CD4-positive, alpha-beta T cell treated with Interleukin-1 beta for 1 hour (primary cell): ENCODE measurements at places on chromosomes 5 and 9.

GRCh38 chr5:35482167-35482755 is 135.4 kb upstream of the SPEF2 start:
- DNase-seq, result no peak

- DNase-seq, result peak; percentile 63
These were observed 32.6 kb upstream of the EGFL7 start for GRCh38 chr9:136629879-136630661.

GRCh38 chr5:66164044-66164790 is 20.1 kb downstream of the SREK1 start:
- no peak for DNase-seq

DNA sequence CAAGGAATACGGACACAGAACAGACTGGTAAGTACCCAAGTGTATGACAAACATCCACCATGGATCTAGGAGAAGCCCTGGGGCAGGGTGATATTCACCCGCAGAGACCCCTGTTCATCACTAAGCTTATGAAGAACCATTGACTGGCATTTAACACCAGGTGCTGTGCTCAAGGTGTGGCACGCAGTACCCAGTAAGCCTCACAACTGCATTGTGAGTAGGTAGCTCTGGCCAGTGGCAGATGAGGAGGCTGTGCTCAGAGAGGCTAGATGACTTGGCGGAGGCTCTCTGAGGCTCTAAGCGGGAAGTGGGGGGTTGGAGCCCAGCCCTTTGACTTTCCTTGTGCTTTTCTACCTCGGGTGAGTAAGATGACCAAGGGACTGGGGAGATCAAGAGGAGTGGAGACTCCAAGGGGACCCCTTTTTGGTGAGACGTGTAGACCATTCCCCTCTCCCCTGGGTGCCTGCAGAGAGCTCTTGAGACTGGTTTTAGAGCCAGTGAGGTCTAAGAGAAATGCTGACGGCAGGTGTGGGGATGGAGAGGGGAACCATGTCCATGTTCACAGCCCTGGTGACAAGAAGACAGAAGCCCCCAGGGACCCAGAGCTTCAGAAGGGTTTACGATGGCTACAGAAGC is 70.8 kb downstream of the IL6ST start:
- no peak for DNase-seq

DNA sequence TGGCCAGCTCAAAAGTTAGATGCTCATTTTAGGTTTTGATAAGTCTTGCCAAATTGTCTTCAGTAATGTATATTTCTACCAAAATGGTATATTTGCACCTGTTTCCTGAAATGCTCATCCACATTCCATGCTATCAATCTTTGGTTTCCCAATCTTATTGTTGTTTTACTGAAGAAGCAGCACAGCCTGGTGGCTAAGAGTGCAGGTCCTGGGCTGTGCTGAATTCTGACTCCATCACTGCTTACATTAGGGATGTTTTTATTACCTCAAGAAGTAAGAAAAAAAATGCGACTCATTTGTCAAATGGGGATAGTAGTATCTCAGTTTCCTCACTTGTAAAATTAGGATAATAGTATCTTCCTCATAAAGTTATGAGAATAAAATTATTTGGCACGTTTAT is 13.6 kb upstream of the S100Z start:
- no peak for DNase-seq

DNA sequence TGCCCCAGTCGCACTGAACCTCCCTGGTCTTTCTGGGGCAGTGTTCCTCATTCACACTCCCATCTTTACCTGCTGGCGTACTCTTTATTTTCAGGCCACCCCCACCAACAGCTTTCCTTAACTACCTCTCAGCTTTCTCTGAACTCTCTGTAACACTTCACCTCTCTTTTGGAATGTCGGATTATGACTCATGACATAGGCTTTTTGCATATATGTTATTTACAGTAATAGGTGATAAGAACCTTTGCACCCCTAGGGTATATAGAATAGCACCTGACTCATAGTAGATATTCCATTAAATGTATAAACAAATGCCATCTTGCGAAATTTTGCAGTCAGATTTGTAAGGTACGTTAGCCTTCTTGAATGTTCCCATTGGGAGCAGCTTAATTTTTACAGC is 52.9 kb upstream of the MIER3 start:
- DNase-seq, result no peak

GRCh38 chr9:135098400-135099105 is 11.1 kb downstream of the OLFM1 start:
- DNase-seq, result no peak
